OCI-LY7 (cell line): ENCODE measurements at places on chromosomes 2 and 18.

- DNase-seq: no peak
Measured at GRCh38 chr2:85584857-85585780, 888 bp downstream of the VAMP5 start.

DNA sequence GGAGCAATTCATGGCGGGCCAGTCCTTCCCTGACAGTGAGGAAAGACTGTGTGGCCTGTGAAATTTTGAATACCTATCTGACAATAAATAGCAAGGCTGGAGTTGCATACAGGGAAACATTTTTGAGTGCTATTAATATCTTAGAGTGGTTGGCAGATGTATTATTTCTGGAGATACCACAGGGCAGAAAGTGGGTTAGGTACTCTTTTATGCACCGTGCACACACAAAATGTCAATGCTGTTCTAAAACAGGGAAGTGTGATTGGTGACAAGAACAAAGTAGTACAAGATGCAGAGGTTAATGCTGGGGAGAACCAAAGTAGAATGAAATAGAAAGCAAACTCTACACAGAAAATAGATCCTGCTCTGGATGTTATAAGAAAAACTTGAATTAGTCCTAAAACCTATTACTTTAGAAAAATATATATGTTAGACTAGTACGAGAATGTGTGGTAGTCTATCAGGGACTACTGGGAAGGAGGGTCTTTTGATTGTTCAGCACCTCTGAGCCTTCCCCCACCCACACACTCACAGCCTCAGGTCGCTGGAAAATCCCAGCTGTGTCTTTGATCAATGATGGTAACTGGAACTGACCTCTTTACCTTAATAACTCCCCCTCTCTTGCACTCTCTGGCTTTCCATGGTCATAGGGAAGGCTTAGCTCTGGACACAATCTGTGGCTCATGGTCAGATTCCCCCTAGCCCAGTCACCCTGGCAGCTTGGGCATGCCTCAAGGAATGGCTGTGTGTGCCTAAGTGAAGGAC is 58.2 kb downstream of the SERPINB8 start:
- no peak for DNase-seq

DNA sequence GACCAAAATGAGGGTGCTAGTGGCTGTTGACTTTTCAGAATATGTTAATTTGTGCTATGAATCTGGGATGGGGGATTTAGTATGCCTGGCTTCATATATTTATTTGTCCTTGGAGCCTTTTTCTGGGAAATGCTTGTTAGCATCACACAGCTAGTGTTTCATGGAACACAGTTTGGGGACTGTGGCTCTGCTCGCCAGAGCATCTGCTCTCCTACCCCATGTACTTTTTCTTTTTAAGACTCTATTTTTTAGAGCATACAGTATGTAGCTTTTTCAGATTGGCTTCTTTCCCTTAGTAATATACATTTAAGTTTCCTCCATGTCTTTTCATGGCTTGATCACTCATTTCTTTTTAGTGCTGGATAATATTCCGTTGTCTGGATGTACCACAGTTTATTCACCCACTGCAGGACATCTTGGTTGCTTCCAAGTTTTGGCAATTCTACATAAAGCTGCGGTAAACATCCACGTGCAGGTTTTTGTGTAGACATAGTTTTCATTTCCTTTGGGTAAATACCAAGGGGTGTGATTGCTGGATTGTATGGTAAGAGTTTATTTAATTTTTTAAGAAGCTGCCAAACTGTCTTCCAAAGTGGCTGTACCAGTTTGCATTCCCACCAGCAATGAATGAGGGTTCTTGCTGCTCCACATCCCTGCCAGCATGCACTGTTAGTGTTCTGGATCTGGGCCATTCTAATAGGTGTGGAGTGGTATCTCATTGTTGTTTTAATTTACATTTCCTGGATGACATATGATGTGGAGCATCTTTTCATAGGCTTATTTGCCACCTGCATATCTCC is 44.1 kb downstream of the EFR3B start:
- no peak for DNase-seq

DNA sequence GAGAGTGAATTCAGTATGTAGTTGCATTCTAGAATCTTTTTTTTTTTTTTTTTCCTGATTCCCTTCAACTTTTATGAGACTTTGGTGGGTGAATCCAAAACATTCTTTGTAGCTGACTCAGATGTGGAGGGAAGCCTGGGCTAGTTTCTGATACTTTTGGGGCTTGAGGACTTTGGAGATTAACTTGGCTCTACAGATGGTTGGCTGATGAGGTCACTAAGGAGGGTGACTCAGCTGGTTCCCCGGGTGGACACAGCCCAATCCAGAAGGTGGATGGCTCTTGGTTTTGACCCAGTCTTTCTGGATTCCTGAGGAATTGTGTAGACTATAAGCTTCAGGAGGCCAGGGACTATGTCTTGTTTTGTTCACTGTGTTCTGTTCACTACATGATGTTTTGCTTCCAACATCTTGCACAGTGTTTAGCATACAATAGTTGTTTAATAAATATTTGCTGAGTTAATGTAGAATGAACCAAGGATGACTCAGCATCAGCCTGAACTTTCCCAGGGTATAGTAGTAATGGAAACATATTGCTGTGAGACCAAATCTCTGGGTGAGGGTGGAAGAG is 30.5 kb downstream of the LAMA3 start:
- DNase-seq: no peak

GRCh38 chr18:44850001-44850400 is 169.3 kb downstream of the SETBP1 start:
- DNase-seq: no peak

GRCh38 chr2:81942136-81942680 is 1637.7 kb upstream of the LRRTM1 start:
- DNase-seq: no peak

DNA sequence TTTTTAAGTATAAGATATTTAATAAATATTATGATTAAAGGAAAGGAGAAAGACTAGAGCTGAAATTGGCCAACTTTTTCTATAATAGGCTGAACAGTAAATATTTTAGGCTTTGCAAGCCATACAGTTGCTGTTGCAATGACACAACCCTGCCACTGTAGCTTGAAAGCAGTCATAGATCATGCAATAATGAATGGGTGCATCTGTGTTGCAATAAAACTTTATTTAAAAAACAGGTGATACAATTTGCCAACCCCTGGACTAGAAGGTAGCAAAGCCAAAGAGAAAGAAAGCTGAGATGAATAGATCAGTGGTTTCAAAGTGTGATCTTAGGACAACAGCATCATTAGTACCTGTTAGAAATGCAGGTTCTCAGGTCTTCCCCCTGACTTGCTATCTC is 219.1 kb downstream of the SETBP1 start:
- DNase-seq: no peak

DNA sequence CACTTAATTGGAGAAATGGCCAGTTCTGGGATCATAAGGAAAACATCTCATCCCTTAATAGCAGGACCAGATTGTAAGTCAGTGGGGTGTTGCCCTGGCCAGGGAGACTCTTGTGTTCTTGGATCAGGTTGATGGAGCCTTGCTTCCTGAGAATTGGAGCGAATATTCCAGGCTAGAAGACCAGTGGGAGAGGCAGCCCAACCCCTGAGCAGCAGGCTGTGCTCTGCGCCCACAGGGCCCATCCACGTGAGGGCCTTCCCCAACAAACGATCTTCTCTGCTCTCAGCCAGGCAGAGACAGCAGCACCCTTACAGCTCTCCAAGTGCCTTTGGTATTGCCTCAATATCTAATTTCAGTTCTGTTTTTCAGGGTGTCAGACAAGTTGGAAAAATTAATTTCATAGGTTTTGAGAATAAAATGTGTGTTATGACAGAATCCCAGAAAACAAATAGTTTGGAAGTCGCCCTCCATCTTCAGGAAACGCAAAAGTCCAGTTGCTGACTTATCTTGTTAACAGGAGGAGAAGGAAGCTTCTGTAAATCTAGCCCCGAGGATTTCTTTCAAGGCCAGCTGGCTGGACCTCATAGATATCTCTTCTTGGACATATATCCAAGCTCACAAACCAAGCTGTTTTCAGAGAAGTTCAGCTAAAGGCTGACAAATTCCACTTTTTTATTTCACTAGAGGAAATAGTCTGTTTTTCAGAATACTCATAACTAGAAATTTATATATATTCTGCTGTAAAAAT is 105.5 kb downstream of the COPS8 start:
- DNase-seq: no peak

DNA sequence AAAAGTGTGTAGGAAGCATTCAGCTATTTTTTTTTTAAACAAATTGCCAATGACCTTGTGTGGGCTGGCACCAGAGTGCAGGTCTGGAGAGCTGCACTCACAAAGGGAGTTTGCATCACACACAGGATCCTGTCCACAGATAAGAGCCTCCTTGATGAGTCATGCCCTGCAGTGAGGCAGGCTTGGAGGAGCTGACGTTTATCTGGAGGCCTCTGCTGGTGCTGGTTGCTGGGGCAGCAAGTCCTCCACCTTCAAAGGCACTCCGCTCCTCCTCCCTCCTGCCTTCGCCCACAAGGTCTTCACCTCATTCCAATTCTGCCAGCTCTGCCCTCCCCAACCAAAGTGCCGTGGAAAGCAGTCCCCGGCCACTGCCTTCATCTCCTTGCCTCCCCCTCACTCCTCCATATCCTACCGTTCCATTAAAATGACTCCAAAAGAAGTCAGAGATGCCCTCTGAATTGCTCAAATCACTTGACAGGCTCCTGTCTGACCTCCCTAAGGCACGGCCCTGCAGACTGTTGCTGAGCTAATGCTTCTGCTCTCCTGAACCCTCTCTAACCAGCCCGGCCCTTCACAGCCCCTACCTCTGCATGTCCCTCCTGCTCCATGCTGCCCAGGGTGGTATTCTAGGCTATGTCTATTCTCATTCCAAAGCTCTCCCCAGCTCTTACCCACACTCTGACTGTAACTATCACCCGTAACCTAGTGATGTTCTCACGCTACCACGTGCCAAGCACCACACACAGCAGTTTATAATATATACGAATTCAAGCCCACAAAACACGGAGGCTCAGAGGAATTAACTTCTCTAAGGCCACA is 30.9 kb downstream of the LONRF2 start:
- DNase-seq: no peak

DNA sequence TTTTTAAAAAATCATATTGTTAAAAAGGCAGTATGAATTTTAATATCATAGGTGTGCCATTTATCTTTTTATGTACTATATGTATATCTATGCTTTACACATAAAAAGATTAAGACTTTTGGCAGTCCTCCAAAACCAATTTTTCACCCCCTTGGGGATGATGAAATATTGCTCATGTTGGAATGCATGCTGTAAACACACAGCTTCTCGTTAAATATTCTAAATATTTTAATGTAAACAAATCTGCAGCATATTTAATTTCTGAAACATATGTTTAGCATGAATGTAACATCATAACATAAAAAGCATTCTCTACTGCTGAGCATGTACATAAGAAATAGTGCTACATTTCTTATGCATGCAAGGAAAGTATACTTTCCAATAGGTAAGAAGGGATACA is 484.3 kb upstream of the LRATD1 start:
- DNase-seq: no peak

DNA sequence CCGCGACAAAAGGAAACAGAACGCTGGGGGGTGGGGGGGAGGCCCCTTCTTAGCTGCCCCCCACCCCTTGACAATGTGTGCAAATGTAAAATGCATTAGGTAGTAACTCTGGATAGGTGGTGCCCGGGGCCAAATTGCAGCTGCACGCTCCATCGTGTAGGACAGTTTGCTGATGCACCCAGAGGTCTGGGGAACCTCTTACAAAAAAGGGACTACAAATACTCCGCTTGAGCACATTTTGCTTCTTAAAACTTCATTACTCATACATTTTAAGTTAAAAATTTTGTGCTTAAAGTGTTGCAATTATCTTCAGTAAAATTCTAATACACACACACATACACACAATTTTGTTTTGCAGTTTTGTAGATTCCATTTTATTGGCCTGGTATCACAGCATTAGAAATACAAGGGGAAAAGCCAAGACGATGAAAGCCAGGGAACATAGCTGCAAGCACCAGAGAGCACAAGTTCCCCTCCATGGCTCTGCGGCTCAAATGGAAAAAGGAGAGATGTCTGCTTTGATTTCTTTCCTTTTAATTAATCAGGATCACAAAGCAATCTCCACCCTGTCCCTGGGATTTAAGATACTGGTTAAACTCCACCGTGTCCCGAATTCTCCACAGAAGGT is 582.1 kb downstream of the ZEB2 start:
- DNase-seq: no peak

DNA sequence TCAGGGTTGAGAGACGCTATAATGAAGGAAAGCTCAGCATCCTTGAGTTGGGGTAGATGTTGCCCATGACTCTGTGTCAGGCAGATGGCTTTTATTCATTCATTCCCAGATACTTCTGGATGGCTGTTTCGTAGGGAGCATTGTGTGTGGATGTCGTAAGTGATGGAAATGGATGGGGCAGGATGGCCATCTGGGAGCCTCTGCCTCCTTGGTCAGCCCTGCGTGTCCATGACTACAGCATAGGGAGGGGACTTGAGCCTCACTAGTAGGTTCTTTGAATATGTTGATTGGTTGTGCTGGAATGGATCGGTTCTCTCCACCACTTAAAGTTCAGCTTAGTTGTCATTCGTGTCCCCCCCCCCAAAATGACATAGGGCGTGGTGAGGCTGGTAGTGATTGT is 44.9 kb downstream of the TGOLN2 start:
- no peak for DNase-seq
